ENCODE measurements at places on chromosomes 16 and 17. TPM values are rescaled to one million over a fixed set of nuclear protein-coding genes. Genes with fewer than 3 reads are reported as not detected.

- DNase-seq, result no peak
Observed at GRCh38 chr17:58388302-58389190, 28.8 kb downstream of the RNF43 start.

DNA sequence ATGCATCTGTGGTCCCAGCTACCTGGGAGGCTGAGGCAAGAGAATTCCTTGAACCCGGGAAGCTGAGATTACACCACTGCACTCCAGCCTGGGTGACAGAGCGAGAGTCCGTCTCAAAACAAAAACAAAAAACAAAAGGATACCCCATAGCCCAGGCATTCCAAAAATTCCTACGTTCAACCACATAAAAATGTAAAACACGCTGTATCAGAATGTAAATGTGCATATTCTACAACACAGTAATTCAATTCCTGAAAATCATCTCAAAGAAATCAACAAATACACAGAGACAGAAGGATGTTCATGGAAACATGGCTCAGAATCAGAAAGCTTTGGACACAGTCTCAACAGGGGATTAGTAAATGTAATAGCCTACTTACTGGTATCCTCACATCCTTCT lies 33.0 kb downstream of the COG7 start:
- no peak for DNase-seq

GRCh38 chr17:49407086-49407485 lies 7.6 kb downstream of the PHB1 start:
- DNase-seq, result no peak

Gene FOXC2
- 5.3 TPM for total RNA-seq

DNA sequence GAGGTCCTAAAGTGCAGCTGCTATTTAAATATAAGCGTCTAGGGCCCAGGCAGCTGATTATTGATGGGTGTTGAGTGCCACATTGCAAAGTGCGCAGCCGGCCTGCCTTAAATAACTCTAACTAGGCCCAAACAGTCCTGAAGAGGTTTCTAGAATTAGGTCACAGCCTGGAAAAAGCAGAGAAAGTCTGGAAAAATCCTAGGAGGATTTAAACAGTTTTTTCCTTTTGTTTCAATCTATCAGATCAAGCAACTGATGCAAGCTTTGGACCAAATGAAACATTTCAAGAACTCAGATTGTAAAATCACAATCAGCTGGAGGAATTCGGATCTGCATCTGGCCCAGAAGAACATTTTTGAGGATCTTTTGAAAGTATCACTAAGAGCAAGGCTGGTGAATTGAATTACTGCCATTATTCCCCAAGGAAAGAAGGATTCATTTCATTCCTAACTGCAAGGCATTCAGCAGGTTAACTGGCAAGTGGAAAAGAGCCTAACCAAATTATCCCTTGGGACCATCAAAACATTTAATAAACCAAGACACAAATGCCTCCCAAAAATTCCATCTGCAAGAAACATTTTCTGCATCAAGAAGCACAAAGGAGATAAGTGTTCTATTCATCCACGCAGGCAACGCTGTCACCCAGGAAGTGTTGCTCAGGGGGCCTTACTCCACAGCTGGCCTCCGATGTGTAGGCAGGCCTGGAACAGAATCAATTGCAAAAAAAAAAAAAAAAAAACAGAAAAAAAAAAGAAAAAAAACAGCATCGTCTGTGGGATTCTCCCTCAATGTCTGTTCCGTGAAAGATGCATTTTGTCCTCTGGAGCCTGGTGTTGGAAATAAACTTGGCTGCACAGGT lies 46.1 kb downstream of the IRX3 start:
- DNase-seq, result no peak

DNA sequence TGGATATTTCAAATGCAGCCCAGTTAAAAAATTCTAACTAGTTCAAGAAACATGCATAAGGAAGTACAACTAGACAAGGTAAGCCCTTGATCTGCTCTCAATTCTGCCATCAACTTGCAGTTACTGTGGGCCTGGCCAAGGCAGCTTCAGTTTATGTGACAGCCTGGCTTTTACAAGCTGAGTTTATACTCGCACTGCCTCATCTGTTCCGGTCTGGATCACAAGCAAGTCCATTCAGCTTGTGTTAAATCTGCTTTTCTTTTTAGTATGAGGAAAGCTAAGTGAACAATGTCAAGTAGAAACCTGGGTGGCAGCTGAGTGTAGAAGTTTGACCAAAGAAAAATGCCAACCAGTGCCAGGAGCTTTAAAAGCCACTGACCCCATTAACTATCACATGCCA lies 76.6 kb upstream of the CORO6 start:
- DNase-seq, result no peak

DNA sequence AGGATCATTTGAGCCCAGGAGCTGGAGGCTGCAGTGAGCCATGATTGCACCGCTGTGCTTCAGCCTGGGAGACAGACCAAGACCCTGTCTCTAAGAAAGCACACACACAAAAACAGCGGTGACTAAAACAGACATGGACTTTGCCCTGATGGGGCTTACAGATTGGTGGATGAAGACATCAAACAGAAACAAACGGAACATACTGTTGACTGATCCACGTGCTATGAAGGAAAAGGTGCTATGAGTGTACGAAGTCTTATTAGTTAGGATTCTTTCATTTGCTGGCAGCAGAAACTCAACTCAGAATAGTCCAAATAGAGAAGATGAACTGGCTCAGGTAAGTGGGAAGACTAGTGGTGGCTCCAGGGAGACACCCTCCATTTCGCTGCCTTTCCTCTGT lies 309.8 kb upstream of the N4BP1 start:
- DNase-seq, result no peak

DNA sequence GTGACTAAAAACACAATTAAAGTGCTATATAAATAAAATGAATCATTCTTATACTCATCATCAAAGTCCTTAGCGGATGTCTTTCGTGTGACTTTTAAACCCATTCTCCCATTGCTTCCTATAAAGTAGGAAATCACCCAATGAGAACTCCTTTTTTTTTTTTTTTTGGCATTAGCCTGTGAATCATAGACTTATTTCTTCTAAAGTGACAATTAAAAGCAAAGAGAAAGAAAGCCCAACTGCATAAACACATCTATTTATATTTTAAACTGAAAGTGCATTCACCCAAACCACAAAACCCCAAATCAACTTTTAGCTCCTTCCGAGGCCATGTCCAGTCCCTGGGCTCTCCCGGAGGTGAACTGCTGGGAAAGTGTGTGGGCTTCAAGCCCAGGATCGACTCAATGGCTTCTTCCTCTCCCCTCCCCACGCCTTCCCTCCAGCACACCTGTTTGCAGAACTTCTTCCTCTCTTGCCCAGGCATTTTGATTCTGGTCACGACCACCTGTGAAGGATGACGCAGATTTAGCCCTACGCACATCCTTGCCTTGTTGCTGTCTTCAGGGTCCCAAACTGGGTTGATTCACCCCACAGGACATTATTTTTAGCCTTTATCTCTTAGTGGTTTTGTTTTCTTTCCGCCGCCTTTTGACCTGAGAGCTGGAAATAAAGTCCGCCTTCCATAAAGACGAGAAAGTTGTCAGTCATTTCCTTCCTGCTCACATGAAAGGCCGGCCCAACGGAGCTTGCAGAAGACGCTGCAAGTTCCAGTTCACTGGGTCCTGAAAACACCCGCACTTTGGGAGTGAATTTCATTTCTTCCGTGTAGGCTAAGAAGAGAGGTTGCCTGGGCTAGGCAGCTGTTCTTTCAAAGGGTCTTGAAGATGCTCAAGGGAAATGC lies 166.8 kb downstream of the MAP2K6 start:
- DNase-seq, result peak; percentile 35

DNA sequence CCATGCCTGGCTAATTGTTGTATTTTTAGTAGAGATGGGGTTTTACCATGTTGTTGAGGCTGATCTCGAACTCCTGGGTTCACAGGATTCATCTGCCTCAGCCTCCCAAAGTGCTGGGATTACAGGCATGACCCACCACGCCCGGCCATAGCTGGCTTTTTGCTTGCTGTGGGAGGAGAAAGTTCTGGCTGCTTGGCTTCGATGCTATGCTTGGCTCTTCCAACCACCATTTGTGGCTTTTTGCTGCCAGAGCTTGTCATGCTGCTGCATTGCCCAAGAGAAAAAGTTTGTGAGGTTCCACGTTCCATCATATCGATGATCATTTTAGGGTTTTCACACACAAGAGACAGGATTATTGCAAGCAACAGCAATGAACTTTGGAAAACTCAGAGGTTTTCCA lies 16.2 kb downstream of the BMERB1 start:
- peak; percentile 40 for DNase-seq

Gene TMEM92
- total RNA-seq, result 0.65 TPM

Gene RPL38
- 709 TPM for total RNA-seq

- DNase-seq, result peak; percentile 86
Observed at GRCh38 chr16:49833085-49833484, 22.8 kb downstream of the ZNF423 start.

Gene CLDN7
- 2.1 TPM for total RNA-seq

Gene HOXB3
- 1.2 TPM for total RNA-seq

Gene PRSS36
- total RNA-seq, result 4.2 TPM

DNA sequence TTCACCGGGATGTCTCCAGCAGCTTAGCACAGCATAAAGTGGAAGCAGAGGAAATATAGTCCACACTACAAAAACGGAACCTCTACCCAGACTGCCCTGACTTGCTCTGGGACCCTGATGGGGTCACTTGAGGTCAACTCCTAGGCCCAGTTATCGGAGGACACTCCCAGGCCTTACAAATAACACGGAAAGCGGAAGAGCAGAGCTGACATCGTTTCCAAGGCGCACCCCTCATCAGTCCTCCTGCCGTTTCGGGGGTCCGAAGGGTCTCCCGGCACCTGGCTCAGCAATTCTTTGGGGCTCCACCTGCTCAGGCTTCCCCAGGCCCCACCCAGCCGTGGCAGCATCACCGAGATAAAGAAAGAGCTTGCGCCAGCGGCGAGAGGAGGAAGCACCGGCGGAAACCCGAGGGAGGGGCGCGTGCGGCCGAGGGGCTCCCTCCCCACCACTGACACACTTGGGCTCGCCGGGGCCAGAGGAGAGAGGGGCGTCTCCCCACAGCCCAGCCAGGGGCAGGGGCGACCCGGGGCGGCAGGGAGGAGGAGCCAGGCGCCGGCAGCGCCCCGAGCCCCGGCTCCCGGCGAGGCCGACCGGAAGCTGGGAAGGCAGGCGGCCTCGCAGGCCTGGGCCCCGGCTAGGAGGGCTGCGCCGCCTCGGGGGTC lies 727 bp downstream of the CORO7 start:
- peak; percentile 64 for DNase-seq

Gene SGF29
- 14.5 TPM for total RNA-seq

DNA sequence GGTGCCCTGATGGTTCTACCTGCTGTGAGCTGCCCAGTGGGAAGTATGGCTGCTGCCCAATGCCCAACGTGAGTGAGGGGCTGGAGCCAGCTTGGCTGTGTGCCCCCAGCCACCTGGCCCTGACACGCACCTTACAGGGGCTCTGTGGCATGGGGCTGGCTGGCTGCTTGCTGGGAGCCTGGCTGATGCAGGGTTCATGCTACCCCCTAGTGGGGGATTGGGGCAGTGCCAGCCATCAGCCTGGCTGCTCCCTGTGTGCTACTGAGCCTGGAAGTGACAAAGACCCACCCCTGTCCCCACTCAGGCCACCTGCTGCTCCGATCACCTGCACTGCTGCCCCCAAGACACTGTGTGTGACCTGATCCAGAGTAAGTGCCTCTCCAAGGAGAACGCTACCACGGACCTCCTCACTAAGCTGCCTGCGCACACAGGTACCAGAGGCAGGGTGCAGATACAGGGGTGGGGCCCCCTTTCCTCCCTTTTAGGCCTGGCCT lies 5.7 kb downstream of the GRN start:
- peak; percentile 77 for DNase-seq

Gene ZDHHC1
- total RNA-seq, result 4.6 TPM
